Fibroblast of skin of right quadriceps (primary cell): ENCODE measurements at places on chromosomes 7 and 10.

GRCh38 chr7:73349763-73350162, 21.8 kb downstream of the FKBP6 start:
- DNase-seq = no peak

- DNase-seq = no peak
Observed at GRCh38 chr7:50798126-50798525, 15.4 kb upstream of the GRB10 start.

DNA sequence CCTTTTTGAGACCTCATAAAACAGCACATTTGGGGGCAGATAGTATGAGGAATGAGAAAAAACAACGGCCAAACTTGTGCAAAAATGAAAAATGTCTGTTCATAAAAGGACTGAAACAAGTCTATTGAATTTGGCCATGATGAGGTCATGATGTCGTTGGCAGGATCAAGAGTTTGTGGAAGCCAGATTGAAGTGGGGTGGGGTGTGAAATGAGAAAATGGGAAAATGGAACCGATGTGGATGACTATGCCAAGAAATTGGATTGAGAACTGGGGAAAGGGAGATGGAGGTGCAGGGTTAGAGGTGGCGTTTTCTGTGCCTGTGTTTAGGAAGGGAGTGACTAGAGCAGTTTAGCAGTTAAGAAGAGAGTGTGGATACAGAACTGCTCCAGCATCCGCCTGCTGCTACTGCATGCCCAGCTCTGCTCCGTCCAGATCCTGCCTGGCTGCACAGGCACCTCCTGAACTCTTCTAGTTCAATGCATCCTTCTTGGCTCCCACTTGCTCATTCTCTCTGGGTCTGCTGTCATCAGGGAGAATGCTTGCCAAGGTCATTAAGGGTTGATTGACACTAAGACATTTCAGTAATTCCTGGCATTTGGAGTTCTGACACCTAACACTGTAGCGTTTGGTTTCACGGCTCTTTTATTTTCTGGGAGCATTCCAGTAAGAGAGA, 111.9 kb downstream of the GALNT17 start:
- no peak for DNase-seq

DNA sequence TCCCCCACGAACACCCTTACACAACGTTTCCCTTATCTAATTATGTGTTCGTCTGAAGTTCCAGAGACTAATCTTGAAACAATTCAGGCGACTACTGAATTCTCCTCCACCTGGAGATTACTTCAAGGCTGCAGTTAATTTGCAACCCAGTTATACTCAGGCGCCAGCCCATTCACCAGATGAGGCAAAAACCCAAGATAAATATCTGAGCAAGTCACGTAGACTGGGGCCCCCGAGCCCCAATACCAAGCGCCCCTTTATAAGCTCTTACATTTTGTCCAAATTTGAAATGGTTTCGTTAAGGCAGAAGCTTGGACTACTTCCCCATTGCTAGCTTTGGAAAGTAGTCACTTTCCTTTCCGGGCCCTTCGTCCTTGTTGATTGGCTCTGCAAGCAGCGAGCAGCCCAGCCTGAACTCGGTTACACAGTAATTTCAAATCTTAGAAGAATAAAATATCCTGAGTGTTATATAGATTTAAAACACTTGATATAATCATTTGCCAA, 1.2 kb downstream of the TPK1 start:
- no peak for DNase-seq
